Bronchial epithelial cell (primary cell): ENCODE measurements at places on chromosomes 5 and 9. TPM values are rescaled to one million over a fixed set of nuclear protein-coding genes. Genes with fewer than 3 reads are reported as not detected.

AGXT2 gene
- not detected in 2 replicates for total RNA-seq

MTMR12 gene
- total RNA-seq: 15.8 and 17.5 TPM in 2 replicates

GABRB2 gene
- not detected in 2 replicates for total RNA-seq

GMCL2 gene
- not detected in 2 replicates for total RNA-seq

TARS1 gene
- 407 and 523 TPM in 2 replicates for total RNA-seq

MOCS2 gene
- total RNA-seq: 15.8 and 17.0 TPM in 2 replicates
